ENCODE measurements at places on chromosomes 1 and 21.

DNA sequence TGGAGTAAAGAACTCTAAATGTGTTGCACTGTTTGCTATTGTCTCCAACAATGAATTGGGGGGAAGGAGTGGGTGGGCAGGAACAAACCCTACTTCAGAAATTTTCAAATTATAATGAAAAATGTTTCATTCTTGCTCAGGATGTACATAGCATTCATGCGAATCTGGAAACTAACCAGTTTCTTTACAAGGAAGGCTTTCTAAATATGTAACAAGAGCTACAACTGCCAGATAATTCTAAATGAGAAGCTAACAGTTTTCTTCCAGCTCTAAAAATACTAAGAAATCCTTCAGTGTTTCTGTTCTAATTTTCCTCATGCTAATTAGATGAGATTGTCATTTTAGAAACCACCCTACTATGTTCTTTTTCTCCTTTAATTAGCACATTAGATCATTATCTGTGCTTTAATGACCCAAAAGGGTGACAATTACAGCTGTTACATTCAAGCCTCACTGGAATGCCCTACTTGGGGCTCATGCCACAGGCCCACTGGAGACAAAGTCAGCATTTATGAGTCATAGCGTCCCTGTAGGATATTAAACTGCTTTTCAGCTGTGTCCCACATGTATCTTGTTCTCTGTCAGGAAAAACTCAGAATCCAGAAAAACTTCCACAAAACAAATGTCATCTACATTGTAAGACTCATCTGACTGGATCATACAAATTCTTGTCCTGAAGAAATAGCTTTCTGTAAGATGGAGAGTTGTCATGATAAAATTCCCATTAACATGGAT lies 804.6 kb upstream of the CXADR start:
- no peak for DNase-seq

GRCh38 chr1:112504661-112505399 lies 3.9 kb upstream of the WNT2B start:
- DNase-seq: no peak

DNA sequence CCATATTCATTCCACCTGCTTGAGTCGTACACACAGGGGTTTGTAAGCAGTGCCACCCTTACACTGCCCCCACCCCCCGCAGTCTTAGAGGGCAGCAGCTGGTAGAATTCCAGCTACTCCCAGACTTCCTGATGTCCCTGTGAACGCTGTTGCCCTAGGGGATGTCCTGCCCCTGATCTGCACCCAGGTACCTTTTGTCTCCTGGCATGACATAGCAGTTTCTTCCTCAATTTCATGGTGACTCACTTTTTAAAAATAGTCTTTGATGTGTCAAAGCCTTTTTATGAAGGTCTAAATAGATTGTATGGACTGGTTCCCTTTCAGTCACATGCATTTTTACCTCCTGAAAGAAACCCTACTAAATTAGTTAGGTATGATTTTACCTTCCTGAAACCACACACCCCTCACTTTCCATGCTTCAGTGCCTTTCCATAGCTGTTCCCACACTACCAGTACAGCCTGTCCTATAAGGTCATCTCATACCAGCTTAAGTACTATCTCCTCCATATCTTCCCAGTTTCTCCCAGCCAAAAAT lies 76.4 kb downstream of the ST3GAL3 start:
- DNase-seq: no peak

- DNase-seq: no peak
Measured at GRCh38 chr21:42661688-42662429, 8.4 kb downstream of the PDE9A start.

GRCh38 chr1:212166244-212166643 lies 119.0 kb upstream of the PPP2R5A start:
- DNase-seq: no peak

GRCh38 chr1:228314315-228314657 lies 92.3 kb downstream of the TRIM11 start:
- DNase-seq: no peak

- DNase-seq: no peak
Measured at GRCh38 chr1:86990826-86991225, 76.4 kb downstream of the HS2ST1 start.

GRCh38 chr1:83802023-83802422 lies 196.9 kb downstream of the TTLL7 start:
- DNase-seq: no peak

DNA sequence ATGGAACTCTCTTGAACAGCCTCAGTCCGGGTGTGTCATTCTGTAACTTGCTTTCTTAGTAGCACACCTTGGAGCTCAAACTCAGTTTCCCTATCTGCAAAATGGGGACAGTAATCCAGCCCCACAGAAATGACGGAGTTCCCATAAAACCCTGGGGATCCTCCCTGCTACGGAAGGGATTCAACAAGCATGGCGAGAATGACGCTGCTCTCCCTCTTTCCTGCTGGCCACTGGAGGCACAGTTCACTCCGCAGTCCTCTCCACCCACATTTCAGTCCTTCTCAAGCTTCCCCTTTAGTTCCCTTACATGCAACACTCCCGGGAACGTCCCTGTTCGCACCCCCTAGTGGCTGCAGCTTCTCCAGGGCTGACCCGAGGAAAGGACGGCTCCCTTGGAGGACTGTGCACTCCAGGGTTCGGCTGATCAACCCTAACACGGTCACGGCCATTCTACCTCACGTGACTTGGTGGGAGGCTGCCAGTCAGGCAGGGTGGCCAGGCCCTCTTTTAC lies 20.6 kb downstream of the RUNX3 start:
- DNase-seq: no peak
